Small intestine (tissue), 16 donors: ENCODE measurements at places on chromosomes 6 and 20. TPM values are rescaled to one million over a fixed set of nuclear protein-coding genes. Genes with fewer than 3 reads are reported as not detected.

The KCNB1 gene
- 0.38 TPM for polyA plus RNA-seq

The POU5F1 gene
- polyA plus RNA-seq, result 0.10 TPM

The BHLHE23 gene
- not detected for polyA plus RNA-seq

The HTR1E gene
- not detected for polyA plus RNA-seq

The ULBP1 gene
- not detected for polyA plus RNA-seq
